ENCODE measurements at places on chromosomes 5 and 9. TPM values are rescaled to one million over a fixed set of nuclear protein-coding genes. Genes with fewer than 3 reads are reported as not detected.
A peak's percentile ranks its signal among the peaks of the same experiment; 100 is the strongest.

Gene FAM221B
- total RNA-seq, result not detected

Gene LCN9
- not detected for total RNA-seq

Gene TMEM252
- total RNA-seq, result not detected

Gene IL13
- not detected for total RNA-seq

Gene SLC34A1
- total RNA-seq, result not detected

Gene LCN12
- 0.35 TPM for total RNA-seq

Gene SH3GL2
- not detected for total RNA-seq

Gene LHX2
- total RNA-seq, result not detected

GRCh38 chr9:100217536-100217935, 118.5 kb downstream of the INVS start:
- DNase-seq, result no peak

DNA sequence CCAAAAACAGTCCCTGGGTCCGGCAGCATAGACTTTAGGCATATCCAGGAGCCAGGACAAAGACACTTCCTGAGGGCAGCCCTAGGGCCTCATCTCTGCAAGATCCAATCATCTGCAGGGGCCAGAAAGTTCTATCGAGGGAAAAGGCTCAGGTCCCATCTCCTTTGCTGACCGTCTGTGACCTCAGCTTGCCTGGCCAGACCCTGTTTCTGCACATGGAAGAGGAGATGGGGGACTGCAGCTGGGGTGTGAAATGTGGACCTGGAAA, 51.0 kb upstream of the FCN1 start:
- DNase-seq, result no peak

GRCh38 chr9:86445671-86446070, 91.5 kb upstream of the TUT7 start:
- DNase-seq, result no peak

DNA sequence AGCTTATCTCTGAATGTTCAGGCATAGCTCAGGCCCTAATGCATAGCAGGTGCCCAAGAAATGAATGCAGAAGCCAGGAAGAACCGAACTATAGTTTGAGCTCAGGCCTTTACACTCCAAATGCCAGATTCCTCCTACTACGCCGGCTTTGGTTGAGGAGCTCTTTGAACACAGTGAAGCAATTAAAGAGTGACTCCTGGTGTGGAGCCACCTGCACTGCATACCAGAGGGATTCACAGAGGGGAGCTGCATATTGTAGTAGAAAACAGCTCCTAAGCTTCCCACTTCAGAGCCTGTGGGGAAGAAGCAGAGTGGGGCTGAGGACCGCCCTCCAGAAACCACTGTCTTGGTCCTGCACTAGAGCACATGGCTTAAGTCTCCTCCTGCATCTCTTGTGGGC, 14.5 kb upstream of the KCNMB1 start:
- DNase-seq, result no peak

GRCh38 chr5:109410389-109411148, 795 bp upstream of the PJA2 start:
- no peak for DNase-seq

DNA sequence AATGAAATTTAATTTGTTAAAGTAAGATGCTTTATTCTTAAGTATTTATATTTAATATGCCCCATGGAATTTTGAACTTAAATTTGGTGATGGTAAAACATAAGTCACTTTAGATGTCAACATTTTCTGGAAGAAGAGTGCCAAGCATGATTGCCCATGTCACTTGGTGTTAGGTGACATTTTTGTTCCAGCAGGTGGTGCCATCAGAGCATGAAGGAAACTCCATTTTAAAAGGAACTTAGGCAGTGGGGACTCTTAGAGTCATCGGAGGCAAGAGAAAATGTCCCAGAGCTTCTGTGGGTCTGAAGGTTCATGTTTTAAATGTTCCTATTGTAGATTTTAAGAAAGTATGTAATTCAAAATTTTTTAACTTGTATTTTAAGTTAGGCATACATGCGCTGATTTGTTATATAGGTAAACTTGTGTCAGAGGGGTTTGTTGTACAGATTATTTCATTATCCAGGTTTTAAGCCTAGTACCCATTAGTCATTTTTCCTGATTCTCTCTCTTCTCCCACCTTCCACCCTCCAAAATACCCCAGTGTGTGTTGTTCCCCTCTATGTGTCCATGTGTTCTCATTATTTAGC, 789.3 kb downstream of the SEMA5A start:
- peak; percentile 29 for DNase-seq

DNA sequence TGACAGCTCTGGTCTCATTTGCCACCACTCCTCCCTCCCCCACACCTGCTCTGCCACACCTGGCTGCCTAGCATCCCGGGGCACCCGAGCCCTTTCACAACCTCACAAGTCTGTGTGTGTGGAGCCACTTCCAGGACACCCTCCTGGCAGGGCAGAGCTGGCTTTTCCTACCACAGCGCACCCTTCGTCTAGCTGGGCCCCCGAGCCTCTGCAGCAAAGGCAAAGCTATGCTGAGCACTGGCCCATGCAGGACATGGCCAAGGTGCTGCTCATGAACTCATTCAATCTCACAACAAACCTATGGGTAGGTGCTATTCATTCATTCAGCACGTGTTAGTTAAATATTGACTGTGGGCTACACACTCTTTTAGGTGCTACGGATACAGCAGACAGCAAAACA, 43.4 kb downstream of the DUSP1 start:
- DNase-seq, result no peak

- no peak for DNase-seq
Observed at GRCh38 chr9:3971391-3972082, 328.3 kb downstream of the GLIS3 start.

DNA sequence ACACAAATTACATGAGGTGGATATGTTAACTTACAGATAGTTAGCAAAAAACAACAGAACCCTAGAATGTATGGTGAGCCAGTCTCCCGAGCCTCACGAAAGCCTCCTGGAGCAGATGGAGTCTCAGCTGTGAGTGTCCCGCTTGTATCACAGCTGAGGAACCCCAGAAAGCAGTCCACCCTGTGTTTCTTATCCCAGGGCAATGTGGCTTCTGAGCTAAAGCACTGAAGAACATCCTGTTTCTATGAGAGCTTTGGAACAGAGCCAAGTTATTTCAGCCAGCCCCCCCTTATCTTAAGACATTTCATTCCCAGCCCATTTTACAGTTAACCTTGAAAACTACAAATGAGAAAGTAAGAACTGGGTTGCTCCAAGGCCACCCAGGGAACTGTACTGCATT, 1220.9 kb upstream of the CDH6 start:
- DNase-seq, result no peak

DNA sequence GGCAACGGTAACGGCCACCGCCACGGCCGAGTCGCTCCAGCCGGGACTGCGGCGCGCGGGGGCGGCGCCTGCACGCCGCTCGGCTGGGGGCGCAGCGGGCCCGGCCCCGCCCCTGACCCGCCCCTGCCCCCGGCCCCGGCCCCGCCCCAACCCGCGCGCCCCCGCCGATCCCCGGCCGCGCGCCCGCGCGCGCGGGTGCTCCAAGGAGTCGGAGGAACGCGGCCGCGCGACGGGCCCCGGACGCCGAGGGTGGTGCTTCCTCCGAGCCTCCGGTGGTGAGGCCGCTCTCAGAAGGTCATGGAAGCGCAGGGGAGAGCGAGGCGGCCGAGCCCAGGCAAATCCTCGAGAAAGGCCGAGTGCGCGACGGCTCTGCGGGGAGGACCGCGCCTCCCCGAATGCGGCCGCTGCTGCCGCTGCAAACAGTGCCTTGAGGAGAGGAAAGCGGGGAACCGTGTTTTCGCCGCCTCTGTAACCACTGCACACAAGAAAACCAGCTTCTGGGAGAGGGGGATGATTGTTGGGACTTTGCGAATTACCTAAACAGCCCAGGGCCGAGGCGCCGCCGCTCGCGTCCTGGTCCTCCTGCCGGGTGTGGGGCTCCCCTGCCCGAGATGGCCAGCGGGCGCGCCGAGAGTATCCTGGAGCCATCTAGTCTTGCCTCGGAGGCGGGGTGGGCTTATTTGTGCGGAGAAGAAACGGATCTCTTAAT, at the start of gene LIFR:
Gene LIFR (minus strand): TSS at position 48 of the 709 bp plus-strand sequence. CDS start 25,999 bp downstream, outside the sequence.
- peak; percentile 80 for DNase-seq

DNA sequence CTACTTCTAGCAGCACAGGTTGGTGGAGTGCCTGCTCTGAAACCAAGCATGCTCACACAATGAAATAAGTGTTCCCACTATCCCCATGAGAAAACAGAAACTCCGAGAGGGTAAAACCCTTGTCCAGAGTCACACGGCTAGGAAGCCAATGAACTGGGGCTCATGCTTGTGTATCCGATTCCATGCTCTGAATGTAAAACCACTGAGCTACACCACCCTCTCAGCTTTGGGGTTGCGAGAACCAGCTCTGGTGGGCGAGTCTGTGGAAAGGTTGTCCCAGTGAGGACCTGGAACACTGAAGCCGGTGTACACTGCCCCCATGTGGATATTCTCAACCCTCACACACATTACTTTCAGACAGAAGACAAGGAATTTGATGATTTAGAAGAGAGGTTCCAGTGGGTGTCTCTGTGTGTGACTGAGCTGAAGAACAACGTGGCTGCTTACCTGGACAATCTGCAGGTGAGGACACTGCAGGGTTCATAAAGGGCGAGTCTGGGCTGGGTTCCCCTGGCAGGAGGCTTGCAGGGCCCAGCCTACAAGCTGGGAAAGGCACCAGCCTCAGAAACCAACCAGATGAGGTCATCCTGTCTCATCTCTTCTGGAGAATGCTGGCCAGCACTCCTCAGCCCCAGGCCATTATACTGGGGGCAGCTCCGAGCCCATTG, 37.4 kb downstream of the ARHGEF37 start:
- DNase-seq, result peak; percentile 70

DNA sequence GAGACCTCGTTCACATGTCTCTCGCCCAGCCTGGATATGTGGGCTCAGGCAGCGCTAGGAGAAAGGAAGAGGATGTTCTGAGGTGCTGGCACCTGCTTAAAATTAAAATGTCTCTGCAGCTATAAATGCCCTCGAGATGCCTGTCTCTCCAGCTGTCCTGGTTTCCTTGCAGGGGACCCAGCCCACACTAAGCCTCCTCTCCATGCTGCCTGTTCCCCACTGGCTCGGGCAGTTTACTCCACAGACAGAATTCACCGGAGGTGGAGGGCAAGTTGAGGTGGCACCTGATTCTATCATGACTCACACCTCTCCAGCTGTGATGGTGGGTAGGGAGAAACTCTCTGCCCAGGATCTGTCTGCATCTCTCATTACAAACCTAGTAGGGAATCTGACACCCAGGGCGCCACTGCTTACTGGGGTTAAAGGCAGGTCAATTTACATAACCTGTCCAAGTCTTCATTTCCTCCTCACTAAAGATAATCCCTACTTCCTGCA, 420.9 kb downstream of the SPOCK1 start:
- no peak for DNase-seq

DNA sequence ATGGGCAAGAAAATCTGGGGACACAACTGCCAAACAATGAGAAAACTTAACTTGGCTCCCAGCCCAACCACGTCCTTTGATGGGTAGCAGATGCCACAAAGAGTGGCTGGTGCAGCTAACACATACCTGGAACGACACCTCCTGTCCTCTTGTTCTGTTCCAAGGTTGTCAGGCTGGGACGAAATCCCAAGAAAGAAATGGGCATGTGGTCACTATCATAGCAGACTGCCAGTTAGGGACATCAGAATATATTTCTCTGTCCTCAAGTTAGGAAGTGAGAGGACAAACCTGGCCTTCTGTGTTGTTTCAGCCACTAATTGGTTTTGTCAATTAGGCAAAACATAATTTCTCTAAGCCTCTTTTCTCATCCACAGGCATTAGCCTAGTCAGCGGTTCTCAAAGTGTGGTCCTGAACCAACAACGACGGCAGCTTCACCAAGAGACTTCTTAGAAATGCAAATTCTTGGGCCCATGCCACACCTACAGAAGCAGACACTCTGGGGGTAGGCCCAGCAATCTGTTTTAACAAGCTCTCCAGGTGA, 63.4 kb downstream of the RAPGEF1 start:
- no peak for DNase-seq

- no peak for DNase-seq
Observed at GRCh38 chr5:154607746-154608145, 129.7 kb upstream of the HAND1 start.

All from endothelial cell of umbilical vein (primary cell).